Stimulated activated CD8-positive, alpha-beta memory T cell treated with anti-CD3 and anti-CD28 coated beads, Interleukin-7, amount 100 ng/mL, for 1 hour (primary cell): ENCODE measurements at places on chromosomes 12 and 14.

GRCh38 chr14:47269756-47270492, 405.5 kb downstream of the MDGA2 start:
- no peak for DNase-seq

GRCh38 chr14:90544971-90545370, 148.1 kb downstream of the CALM1 start:
- no peak for DNase-seq

GRCh38 chr12:119157978-119158377, 20.8 kb upstream of the HSPB8 start:
- DNase-seq, result no peak

- no peak for DNase-seq
These were observed 116.4 kb downstream of the NTN4 start for GRCh38 chr12:95674163-95674562.

DNA sequence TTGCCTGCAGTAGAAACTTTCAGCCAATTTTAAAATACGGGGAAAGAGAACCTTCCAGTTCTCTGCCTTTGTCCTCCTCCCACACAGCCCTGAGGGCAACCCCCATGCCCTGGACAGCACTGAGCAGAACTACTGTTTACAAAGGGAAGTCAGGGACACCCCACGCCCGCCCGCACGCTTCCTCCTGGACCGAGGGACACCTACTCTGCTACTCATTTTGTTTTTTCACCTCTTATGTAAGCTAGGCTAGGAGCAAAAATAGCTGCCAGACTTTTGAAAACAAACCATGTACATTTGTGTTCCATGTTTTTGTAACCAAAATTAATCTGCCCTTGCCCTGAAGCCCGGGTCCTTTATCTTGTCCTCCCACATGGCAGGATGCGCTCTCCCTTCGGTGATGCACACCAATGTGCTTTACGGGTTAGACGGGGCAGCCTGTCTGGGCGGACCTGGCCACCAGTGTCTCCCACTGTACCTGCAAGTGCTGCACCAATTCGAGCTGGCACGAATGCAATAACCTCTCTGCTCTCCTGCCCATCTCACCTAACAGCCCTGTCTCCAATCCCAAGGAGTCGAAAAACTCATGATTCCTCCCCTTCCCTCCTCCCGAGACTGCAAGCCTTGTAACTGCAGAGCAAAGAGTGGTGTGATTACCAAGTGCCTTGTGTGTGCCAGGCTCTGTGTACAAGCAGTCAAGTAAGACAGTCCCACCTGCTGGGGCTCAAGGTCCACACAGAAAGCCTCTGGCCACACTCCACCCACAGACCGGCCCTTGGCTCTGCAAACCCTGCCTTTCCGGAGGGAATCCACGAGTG, 85.2 kb downstream of the CCDC88C start:
- no peak for DNase-seq

DNA sequence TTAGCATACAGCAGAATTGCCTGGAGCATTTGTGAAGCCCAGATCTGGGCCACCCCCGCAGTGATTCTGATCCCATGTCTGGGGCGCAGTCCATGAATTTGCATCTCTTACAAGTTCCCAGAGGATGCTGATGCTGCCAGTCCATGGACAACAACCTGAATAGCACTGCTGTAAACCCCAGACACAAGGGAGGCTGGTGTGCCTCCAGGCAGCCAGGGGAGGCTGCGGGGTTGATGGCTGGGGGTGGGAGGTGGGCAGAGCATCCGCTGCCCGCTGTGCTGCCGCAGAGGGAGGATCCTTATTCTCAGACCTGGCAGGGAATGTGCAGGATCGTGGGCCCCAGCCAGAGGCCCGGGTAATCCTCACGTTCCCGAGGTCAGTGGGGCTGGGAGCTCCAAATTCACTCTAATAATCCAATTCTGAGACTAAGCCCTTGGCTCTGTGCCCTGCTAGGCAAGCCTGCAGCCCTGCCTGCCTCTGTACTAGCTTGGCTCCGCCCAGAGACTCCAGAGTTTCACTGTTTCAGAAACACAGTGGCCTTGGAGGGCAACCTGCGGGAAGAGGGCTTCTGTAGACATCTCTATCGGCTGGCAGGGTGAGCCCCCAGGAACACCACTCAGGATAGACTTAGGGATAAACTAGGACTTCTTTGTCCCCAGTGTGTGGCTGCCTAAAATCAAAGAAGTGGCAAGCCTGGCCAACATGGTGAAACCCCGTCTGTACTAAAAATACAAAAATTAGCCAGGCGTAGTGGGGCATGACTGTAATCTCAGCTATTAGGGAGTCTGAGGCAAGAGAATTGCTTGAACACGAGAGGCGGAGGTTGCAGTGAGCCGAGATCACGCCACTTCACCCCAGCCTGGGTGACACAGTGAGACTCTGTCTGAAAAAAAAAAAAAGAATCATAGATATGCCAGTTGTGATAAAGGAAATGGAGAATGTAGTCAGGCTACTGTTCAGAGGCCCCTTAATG, 17.8 kb upstream of the MLEC start:
- no peak for DNase-seq

DNA sequence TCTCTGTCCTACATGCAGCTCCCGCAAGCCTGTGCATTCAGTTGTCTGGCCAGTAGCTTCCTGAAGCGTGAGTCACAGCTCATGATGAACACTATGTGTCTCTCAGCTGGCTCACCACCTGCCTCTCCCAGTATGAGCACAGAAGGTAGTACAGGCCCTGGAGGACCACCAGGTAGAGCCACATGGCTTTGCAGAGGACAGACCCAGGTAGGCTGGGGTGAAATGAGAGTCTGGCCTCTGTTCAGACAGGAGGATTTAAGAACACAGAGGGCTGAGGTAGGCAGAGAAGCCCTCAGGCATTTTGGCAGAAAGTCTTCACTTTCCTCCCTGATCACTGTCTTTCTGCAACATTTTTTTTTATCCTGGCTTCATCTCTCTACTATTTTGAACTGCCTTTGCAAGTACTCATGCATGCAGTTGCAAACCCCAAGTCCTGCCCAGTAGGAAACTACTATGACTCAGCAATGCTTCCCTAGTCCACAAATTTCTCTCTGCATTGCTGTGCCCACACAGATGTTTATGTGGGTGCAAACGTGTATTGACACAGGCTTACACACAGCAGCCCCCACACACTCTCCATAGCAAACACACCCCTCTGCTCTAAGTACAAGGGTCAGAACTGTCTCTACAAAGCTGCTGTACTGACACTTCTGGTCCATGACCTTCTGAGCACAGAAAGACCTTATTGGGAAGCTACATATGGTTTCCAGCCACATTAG, 7.2 kb upstream of the SDR9C7 start:
- DNase-seq, result no peak

DNA sequence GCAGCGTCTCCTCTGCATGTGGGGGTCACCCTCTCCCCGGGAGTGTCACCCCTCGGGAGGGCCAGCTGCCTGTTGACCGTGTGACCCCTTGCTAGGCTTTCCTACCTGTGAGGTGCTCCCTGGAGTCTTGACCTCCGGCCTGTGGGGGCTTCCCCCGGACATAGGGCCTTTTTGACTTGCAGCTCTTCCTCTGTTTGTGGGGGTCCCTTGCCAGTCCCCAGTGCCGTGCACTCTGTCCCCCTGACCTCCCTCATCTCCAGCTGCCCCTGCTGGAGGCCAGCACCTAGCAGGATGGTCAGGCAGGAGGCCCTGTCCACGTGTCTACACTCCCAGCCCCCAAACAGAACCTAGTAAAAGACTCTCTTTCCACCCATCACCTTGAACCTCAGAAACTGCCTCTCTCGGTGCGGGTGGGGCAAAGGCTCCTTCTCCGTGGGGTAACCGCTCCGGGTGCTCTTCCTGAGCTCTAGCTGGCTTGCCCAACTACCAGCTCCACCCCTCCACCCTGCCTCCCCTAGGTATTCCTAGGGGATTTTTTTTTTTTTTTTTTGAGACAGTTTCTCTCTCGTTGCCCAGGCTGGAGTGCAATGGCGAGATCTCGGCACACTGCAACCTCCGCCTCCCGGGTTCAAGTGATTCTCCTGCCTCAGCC, 810 bp downstream of the AACS start:
- DNase-seq, result no peak

- no peak for DNase-seq
These were observed 88.4 kb downstream of the TMCC3 start for GRCh38 chr12:94561943-94562411.

DNA sequence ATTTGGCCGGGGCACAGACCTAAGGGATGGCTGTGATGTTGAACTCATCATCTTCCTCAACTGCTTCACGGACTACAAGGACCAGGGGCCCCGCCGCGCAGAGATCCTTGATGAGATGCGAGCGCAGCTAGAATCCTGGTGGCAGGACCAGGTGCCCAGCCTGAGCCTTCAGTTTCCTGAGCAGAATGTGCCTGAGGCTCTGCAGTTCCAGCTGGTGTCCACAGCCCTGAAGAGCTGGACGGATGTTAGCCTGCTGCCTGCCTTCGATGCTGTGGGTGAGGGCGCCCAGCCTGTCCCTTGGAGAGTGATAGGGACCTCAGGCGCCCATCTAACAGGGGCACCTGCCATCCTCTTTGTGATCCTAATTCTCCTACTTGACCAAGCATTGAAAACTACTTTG, 12.4 kb downstream of the OAS3 start:
- no peak for DNase-seq

GRCh38 chr14:30053103-30053502, 125.5 kb upstream of the PRKD1 start:
- DNase-seq, result no peak
